ENCODE measurements at places on chromosomes 5 and 9. TPM values are rescaled to one million over a fixed set of nuclear protein-coding genes. Genes with fewer than 3 reads are reported as not detected.

DNA sequence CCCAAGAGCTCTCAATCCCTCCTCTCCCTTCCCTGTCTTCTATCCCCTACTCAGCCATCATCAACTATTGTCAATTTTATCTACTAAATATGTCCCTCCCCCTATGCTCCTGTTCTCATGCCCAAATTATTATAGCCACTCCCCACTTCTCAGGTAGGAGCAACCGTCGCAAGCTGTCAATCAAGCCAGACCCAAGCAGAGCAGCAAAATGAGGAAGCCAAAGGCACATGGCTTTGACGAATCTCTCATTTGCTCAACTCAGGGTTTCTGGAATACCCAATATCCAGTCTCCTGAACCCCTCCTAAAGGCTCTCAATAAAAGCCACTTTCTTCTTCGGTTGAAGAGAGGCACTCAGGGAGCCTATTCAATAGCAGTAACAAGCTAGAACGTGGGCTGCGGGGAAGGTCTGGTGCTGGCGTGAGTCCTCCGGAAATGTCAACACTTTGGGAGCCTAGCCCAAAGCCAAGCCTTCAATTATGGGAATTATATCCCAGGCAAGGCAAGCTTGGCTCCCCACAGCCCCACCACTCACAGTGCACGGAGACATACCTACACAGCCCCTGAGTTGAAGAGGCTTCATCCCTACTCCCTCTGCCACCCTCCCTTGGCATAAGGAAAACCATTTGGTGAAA, 47.7 kb downstream of the SIL1 start:
- DNase-seq = no peak

- DNase-seq = no peak
Observed at GRCh38 chr9:89720696-89721175, 115.9 kb downstream of the GADD45G start.

GRCh38 chr9:16136961-16137360, 584.1 kb downstream of the CCDC171 start:
- no peak for DNase-seq

GRCh38 chr5:73686912-73687311, 60.9 kb downstream of the ARHGEF28 start:
- DNase-seq = no peak

DNA sequence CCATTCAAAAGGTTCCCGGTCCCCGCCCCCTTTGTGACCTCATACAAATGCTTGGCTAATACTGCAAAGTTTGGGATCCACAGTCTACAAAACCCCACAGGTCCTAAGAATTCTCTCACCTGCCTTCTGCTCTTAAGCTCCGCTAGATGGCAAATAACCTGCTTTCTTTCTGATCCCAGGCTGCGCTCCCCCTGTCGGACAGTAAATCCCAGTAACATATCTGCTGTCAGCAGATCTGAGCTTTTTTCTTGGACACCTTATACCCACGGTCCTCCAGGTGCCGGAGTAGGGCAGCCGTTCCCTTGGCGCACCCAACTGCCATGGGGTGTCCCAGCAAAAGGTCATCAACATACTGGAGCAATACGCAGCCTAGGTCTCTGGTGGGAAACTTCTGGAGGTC, 39.0 kb upstream of the PPP1R26 start:
- no peak for DNase-seq

DNA sequence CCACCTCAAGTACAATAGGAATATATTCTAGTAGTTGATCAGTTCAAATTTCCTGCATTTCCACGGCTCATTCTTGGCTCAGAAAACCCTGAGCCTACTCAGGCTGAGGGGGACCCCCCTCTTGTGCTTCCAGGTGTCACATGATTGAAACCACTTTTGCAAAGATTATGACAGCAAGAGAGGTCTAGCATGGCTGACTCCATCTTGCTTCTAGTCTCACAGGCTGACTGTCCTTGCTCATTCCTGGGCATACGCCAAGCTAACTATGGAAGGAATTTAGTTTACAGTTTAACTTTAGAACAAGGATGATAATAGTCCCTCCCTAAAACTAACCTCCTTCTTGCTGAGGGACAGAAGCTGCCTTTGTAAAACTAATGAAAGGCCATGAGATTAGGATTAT, 154.1 kb downstream of the SNX18 start:
- no peak for DNase-seq

Gene EDIL3
- polyA plus RNA-seq = 6.5 TPM
